ENCODE measurements at places on chromosomes 6 and 20. TPM values are rescaled to one million over a fixed set of nuclear protein-coding genes. Genes with fewer than 3 reads are reported as not detected.

GRCh38 chr20:9076440-9076839 is 7.6 kb downstream of the PLCB4 start:
- no peak for DNase-seq

Gene TRAPPC3L
- not detected for total RNA-seq

DNA sequence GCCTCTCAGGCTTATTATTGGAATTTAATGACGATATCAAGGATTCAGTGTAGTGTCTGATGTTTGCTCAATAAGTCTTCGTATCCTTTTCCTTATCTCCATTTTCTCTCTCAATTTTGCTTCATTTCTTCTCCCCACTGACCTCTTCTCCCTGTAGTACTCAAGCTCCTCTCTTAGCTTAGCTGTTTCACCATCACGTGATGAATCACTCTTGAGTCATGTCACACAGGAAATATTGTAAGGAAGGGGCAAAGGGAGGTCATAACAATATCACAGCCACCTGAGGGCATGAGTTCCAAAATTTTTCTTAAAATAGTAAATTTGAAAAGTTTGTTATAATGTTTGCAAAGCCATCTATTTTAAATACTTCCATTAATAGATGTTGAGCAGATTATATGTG is 392.2 kb upstream of the MARCKS start:
- no peak for DNase-seq

GRCh38 chr6:34237316-34237721 is 646 bp downstream of the HMGA1 start:
- no peak for DNase-seq
